ENCODE measurements at places on chromosomes 7 and 10. TPM values are rescaled to one million over a fixed set of nuclear protein-coding genes. Genes with fewer than 3 reads are reported as not detected.

The FAM221A gene
- 12.8 TPM for total RNA-seq

The RSU1 gene
- 54.1 TPM for total RNA-seq

The TBC1D12 gene
- total RNA-seq = 9.8 TPM

The AKR1B15 gene
- not detected for total RNA-seq

The RPA3 gene
- 28.5 TPM for total RNA-seq

DNA sequence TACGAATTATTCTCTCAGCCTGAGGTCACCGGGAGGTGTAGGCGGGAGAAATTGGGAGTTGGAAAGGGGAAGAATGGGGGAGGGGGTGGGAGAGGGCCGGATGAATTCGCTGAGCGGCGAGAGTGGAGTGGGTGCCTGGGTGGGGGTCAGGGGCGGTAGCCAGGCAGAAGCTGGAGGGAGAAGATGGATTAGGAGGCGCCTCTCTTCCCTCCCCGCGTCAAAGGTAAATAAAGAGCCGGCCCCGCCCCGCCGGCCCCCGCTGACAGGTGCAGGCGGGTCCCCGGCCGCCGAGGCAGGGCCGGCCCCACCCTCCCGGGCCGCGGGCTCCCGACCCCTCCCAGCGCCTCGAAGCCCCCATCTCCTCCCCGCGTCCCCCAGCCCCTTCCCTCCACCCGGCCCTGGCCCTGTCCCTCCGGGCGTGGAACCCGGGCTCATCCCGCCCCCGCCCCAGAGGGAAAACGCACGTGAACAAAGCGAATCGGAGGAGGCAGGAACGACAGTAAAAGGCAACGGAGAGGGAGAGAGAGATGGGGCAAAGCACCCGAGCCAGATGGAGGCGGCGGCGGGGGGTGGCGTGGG lies 872 bp downstream of the FAM131B start:
- no peak for DNase-seq
- H3K27me3 ChIP-seq = no peaks in the 10 kb centered on the region
- H3K36me3 ChIP-seq = no peaks in the 10 kb centered on the region
- no peak overlapping the region for H3K4me3 ChIP-seq
- H3K4me1 ChIP-seq = no peaks in the 10 kb centered on the region

DNA sequence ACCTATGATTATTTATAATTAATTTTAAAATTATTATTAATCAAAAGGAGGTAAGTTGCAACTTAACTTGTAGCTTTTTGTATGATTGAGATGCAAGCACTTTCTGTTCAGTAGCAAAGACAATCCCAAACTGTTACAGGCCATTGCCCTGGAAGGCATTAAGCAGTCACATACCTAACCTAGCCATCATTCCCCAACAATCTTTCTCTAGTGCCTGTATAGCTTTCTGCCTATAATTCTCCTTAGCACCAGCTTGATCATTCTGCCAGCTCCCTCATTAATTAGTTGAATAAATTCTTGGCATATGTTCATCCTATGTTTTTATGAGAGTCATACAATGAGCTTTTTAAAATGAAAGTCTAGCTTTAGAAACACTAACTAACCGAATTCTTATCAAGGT lies 178.9 kb upstream of the TMEM106B start:
- no peak for DNase-seq
- H3K36me3 ChIP-seq = no peaks in the 10 kb centered on the region
- H3K4me3 ChIP-seq = no peak overlapping the region
- H3K4me1 ChIP-seq = no peaks in the 10 kb centered on the region

GRCh38 chr10:21379143-21379542 lies 146.3 kb downstream of the SKIDA1 start:
- no peaks in the 10 kb centered on the region for H3K36me3 ChIP-seq
- no peaks in the 10 kb centered on the region for H3K27me3 ChIP-seq
- no peaks in the 10 kb centered on the region for H3K4me1 ChIP-seq
- no peak for DNase-seq
- H3K27ac ChIP-seq = no peak overlapping the region
- no peak overlapping the region for H3K4me3 ChIP-seq

DNA sequence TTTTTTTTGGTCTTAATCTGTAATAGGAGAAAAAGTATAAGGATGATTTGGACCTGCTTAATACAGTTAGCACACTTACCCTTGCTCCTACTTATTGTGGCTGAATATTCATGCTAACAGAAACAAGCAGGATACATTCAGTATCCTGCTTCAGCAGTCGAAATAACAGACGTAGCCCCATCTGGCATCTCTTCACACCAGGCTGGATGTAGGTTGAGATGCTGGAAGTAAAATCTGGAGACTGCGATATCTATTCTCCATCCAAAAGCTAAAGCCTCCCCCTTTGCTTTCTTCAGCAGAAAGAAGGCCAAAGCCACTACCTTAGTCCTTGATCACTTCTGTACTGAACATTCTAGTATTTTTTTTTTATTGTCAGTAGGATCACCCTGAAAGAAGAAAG lies 537.4 kb downstream of the AUTS2 start:
- H3K27me3 ChIP-seq = no peaks in the 10 kb centered on the region
- H3K27ac ChIP-seq = no peak overlapping the region
- DNase-seq = no peak
- no peak overlapping the region for H3K4me3 ChIP-seq
- no peaks in the 10 kb centered on the region for H3K36me3 ChIP-seq

DNA sequence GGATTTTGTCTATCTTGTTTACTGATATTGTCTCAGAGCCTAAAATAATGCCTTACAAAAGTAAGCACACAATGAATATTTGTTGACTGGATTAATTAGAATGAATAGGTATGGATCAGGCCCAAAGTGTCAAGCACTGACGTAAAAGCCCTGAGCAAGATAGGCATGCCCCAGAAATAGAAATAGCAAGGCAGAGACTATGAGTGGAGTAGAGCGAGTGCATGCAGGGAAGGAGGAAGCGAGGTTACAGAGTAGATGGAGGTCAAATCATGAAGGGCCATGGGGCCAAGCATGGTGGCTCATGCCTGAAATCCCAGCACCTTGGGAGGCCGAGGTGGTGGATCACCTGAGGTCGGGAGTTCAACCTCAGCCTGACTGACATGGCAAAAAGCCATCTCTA lies 51.6 kb upstream of the SFTPD start:
- no peak overlapping the region for H3K4me3 ChIP-seq
- no peak for DNase-seq
- H3K27ac ChIP-seq = no peak overlapping the region
- no peaks in the 10 kb centered on the region for H3K27me3 ChIP-seq

DNA sequence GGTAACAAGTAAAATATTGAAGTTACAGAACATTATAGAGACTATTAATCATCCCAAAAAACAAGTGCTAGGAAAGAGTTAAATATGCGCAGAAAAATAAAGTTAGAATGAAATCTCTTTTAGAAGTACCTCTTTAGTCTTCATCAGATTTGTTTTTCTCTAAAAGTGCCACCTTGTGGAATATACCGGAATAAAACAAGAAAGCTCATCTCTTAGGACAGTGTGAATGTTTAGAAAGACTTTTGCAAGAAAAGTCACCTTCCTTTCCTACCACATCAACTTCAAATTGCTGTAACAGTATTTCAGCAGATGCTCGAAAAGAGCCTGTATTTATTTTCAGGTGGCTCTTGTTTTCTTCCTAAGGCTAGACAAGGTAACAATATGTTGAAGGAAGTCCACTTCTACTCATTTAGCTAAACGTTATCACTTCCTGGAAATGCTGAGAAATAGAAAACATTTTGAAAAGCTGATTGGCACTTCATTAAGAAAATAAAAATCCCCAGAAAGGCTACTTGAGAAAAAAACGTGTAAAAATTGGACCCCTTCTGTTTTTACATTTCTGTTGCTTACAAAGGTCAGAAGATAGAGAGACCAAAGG lies 19.8 kb upstream of the FAM133B start:
- DNase-seq = no peak
- H3K36me3 ChIP-seq = no peaks in the 10 kb centered on the region
- no peaks in the 10 kb centered on the region for H3K27me3 ChIP-seq
- no peak overlapping the region for H3K27ac ChIP-seq
- peaks cover 9% of the 10 kb centered on the region for H3K4me1 ChIP-seq

DNA sequence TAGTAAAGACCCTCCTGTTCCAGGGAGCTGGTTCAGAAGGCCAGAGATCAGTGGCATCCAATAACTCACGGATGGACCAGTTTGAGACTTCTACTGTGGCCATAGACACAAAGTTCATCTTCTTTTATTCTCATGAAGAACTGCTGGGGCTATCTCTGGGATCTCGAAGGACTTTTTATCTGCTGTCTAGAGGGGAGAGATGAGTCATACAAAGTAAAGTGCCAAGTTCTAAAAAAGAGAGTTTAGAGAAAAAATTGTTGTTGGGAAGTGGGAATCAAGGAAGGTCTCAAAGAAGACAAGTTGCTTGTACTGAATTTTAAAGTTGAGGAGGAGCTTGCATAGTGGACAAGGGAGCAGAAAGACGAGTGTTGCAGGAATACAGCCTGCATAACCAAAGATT lies 8.0 kb upstream of the FAM221A start:
- no peaks in the 10 kb centered on the region for H3K27me3 ChIP-seq
- H3K4me1 ChIP-seq = no peaks in the 10 kb centered on the region
- H3K27ac ChIP-seq = no peak overlapping the region
- no peak for DNase-seq
- H3K36me3 ChIP-seq = no peaks in the 10 kb centered on the region

- no peaks in the 10 kb centered on the region for H3K27me3 ChIP-seq
- no peak for DNase-seq
- no peaks in the 10 kb centered on the region for H3K36me3 ChIP-seq
- peaks cover 7% of the 10 kb centered on the region for H3K4me1 ChIP-seq
- no peak overlapping the region for H3K4me3 ChIP-seq
- no peak overlapping the region for H3K27ac ChIP-seq
Measured at GRCh38 chr7:135770139-135770710, 21.6 kb upstream of the FAM180A start.

DNA sequence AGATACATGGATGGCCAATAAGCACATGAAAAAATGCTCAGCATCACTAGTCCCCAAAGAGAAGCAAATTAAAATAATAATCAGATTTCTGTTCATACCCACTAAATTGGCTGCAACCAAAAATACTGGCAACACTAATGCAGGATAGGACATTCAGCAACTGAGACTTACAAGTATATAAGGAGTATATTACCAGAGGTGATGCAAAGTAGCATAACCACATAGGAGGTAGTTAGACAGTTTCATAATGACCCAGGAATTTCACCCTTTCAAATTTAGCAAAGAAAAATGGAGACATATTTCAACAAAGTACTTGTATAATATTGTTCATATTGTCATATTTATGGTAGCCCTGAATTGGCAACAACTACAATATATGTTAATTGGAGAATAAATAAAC lies 727.8 kb downstream of the GRID1 start:
- H3K4me1 ChIP-seq = no peaks in the 10 kb centered on the region
- no peak overlapping the region for H3K4me3 ChIP-seq
- no peak overlapping the region for H3K27ac ChIP-seq
